ENCODE measurements at places on chromosomes 13 and 19. TPM values are rescaled to one million over a fixed set of nuclear protein-coding genes. Genes with fewer than 3 reads are reported as not detected.

- peaks cover 19% of the 10 kb centered on the region for H3K27me3 ChIP-seq
- H3K36me3 ChIP-seq, result no peaks in the 10 kb centered on the region
- H3K4me3 ChIP-seq, result peak overlapping the region; percentile 39
Observed at GRCh38 chr19:55368701-55369563, 1.3 kb downstream of the IL11 start.

DNA sequence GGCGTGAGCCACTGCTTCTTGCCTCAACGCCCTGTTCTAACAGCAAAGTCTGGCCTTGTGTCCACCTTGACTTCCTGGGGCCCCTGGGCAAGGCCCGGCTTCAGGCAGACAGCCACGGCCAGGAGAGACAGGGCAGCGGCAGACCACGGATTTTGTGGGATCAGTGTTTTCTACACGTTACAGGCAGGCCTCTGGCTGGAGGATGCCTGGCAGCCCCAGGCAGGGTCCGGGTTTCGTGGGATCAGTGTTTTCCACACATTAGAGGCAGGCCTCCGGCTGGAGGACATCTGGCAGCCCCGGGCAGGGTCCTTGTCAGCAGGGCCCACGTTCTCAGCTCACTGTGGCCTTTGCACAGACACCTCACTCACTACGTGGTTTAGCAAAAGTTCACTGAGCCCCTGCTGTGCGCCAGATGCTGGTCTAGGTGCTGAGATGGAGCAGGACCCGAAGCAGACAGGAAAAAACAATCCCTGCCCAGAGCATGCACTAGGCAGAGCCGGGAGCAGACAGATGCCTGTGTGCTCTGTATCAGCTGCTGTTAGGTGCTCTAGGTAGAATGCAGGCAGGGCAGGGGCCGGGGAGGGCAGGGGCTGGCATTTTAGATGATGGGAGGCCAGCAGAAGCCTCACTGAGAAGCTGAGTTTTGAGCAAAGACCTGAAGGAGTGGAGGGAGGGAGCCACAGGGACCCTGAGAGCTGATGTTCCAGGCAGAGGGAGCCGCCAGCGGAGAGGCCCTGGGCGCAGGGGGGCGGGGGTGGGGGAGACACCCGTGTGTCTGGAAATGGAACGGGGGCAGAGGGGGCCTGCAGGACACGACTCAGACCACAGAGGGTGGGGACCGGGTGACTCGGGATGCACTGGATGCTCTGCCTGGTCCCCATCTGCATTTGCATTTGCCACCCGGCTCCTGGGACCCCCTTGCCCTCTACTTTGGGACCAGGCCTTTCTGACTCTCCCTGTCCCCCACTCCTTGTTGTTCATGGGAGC is 25.0 kb upstream of the NCCRP1 start:
- H3K27me3 ChIP-seq, result no peaks in the 10 kb centered on the region
- no peak overlapping the region for H3K4me3 ChIP-seq
- peaks cover 25% of the 10 kb centered on the region for H3K4me1 ChIP-seq
- no peak overlapping the region for H3K27ac ChIP-seq

DNA sequence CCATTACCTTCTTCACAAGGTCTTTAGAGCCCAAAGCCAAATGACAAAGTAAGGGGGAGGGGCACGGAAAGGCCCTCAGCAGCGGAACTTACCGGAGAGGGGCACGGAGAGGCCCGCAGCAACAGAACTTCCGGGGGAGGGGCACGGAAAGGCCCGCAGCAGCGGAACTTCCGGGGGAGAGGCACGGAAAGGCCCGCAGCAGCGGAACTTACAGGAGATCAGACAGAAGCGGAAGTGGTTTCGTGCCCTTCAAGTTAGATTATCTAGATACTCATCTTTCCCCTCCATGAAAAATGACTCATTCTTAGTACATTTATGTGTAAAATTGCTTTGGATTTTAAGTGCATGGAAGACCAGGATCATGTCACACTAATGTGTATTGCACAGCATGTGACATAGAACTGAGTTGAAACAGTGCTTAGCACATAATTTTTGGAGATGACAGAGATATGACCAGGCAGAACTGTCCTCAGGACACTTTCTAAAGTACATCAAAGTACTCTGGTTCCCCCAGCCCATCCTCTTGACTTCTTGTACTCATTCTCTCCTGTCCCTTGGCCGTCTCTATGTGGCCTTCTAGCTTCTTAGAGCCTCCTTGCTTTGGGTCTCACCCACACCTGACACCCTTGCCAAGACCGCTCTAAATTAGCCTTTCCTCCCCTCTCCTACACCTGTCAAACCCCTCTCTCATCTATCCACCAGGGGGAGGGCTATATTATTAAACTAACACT is 25.7 kb upstream of the TPTE2 start:
- H3K4me3 ChIP-seq, result no peak overlapping the region
- peak; percentile 31 for DNase-seq
- H3K27me3 ChIP-seq, result no peaks in the 10 kb centered on the region
- peaks cover 14% of the 10 kb centered on the region for H3K4me1 ChIP-seq
- H3K27ac ChIP-seq, result peak overlapping the region; percentile 4

- no peak overlapping the region for H3K4me3 ChIP-seq
- no peaks in the 10 kb centered on the region for H3K36me3 ChIP-seq
- H3K4me1 ChIP-seq, result no peaks in the 10 kb centered on the region
- DNase-seq, result no peak
Observed at GRCh38 chr13:73551736-73552135, 492.9 kb downstream of the KLF5 start.

DNA sequence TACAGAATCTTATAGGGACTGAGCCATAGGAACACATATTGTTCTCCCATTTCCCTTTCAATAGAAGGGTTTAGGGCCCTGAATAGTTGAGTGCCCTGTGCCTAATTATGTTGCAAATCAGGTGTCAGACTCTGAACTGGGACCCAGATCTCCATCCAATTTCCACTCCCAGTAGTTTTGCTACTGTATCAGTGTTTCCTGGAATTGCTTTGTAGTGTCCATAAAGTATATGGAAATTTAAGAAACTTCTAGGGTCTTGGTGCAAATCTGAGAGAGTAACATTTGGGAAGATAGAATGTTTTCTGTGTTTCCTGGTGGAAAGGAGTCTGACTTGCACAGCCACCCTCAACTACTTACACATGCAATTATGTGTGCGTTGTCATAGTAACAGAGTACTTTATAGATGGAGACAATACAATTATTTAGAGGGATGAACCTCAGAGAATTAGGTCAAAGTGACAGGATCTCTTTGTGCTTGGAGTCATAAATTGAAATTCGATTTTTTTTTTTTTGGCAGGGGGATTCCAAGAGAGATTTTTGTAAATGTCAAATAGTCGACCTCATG is 646 bp upstream of the SLC10A2 start:
- H3K4me1 ChIP-seq, result no peaks in the 10 kb centered on the region
- no peak for DNase-seq
- H3K36me3 ChIP-seq, result no peaks in the 10 kb centered on the region
- H3K4me3 ChIP-seq, result no peak overlapping the region
- no peaks in the 10 kb centered on the region for H3K27me3 ChIP-seq

GRCh38 chr19:41646589-41647204 is 19.8 kb upstream of the CEACAM4 start:
- H3K4me1 ChIP-seq, result no peaks in the 10 kb centered on the region
- H3K4me3 ChIP-seq, result no peak overlapping the region
- no peaks in the 10 kb centered on the region for H3K27me3 ChIP-seq
- DNase-seq, result no peak
- H3K36me3 ChIP-seq, result no peaks in the 10 kb centered on the region
- H3K27ac ChIP-seq, result no peak overlapping the region

EFNB2 gene
- 48.7 TPM for total RNA-seq

ZNF681 gene
- total RNA-seq, result 2.3 TPM

DNA sequence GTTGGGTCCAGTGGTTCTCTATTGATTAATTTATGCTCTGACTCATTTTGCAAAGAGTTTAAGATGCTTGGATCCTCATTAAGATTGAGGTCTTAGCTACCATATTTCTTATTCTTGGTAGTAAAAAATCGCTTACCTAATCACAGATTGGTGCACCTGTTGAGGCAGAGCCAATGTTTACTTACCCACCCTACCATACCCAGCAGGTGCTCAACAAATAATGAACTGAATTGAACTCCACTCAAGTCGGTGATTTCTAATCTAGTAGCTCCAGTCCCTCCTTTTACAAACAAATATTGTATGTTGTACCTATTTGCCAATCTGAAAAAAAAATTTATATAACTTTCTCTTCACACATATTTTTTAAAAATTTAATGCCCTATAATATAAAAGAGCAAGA is 361.0 kb downstream of the FGF14 start:
- H3K27me3 ChIP-seq, result no peaks in the 10 kb centered on the region
- H3K27ac ChIP-seq, result no peak overlapping the region
- peaks cover 17% of the 10 kb centered on the region for H3K4me1 ChIP-seq
- H3K4me3 ChIP-seq, result no peak overlapping the region
- no peaks in the 10 kb centered on the region for H3K36me3 ChIP-seq

FOSB gene
- 2.6 TPM for total RNA-seq

GRCh38 chr19:55032170-55032800 is 5.8 kb downstream of the GP6 start:
- H3K36me3 ChIP-seq, result no peaks in the 10 kb centered on the region
- DNase-seq, result no peak
- no peaks in the 10 kb centered on the region for H3K4me1 ChIP-seq
- H3K4me3 ChIP-seq, result no peak overlapping the region
- H3K27me3 ChIP-seq, result no peaks in the 10 kb centered on the region

- no peaks in the 10 kb centered on the region for H3K27me3 ChIP-seq
- H3K4me3 ChIP-seq, result no peak overlapping the region
- H3K4me1 ChIP-seq, result no peaks in the 10 kb centered on the region
- DNase-seq, result no peak
Observed at GRCh38 chr13:85533911-85534310, 265.3 kb downstream of the SLITRK6 start.

DNA sequence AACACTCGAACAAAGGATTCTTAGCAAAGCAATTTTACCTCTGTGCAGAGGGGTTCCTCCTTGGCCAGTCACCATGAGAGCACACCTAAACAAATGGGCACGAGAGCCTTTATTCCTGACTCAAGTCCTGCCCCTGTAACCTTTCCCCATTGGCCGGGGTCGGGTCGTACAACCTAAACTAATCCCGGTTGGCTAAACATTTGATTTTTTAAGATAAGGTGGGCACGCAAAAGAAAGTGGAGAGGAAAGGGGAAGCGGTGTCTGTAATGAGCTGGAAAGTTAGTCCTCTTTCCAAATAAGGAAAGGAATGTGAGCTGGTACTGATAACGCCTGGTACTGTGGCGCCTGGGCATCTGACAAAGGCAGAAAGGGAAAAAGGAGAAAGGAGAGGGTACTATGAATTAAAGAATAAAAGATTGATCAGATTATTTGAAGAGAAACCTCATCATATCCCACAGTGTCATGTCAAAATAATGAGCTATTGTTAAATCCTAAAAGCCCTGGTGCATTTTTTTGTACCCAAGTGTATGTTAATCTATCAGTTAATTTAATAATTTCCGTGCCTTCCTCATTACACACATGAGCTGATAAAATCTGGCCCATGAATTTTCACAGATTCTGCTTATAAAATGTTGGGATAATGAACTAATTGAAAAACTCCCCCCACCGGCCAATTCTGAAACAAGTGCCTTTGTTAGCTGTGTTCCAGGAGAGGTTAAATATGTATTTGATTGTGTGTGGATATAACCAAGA is 335.7 kb downstream of the RFC3 start:
- no peak for DNase-seq
- H3K36me3 ChIP-seq, result no peaks in the 10 kb centered on the region
- no peak overlapping the region for H3K4me3 ChIP-seq
- no peaks in the 10 kb centered on the region for H3K27me3 ChIP-seq
- H3K4me1 ChIP-seq, result peaks cover 17% of the 10 kb centered on the region
- H3K27ac ChIP-seq, result no peak overlapping the region

DNA sequence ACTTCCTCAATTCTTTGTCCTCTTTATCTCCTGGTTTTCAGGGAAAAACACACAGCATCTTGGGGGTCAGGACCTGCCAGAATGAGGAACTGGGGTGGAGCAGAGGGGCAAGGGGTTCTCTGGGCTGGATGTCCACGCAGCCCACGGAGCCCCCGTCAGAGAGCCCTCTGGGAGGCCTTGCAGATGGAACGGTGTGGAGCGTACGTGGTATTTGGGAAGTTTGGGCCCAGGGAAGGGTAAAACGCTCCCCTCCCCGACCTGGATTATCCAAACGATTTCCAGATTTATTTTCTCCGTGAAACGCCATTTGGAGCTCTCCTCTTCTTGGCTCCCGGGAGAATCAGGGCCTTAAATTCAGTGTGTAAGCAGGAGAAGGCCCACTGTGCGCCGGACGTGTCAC is 51.7 kb upstream of the ZNF536 start:
- no peaks in the 10 kb centered on the region for H3K4me1 ChIP-seq
- no peak for DNase-seq
- H3K27me3 ChIP-seq, result peaks cover 11% of the 10 kb centered on the region
- H3K4me3 ChIP-seq, result no peak overlapping the region
- H3K27ac ChIP-seq, result no peak overlapping the region
